ENCODE measurements at places on chromosomes 16 and 17.

- DNase-seq, result no peak
Measured at GRCh38 chr16:10624527-10624926, 44.1 kb upstream of the EMP2 start.

DNA sequence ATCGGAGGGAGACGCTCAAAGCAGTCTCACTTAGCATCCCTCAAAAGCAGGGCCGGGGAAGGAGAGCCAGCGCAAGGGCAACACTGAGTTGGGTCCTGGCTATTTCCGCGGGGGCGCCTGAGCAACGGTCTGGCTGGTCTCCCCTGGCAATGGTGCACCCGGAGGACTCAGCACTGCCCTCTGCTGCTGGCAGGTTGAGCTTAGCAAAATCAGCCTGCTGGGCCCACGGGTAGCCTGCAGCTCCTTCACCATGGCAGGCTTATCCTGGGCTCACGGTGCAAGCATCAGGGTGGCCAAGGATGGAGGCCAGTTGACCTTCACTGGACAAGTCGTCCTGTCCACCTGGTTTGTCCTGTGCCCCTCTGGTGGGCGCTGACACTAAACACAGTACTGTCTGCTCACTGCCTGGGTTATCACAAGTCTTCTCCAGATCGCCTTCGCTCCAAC, 14.4 kb upstream of the ALDH3A1 start:
- DNase-seq, result no peak

- no peak for DNase-seq
Measured at GRCh38 chr16:4814046-4814445, 11.6 kb upstream of the ROGDI start.

DNA sequence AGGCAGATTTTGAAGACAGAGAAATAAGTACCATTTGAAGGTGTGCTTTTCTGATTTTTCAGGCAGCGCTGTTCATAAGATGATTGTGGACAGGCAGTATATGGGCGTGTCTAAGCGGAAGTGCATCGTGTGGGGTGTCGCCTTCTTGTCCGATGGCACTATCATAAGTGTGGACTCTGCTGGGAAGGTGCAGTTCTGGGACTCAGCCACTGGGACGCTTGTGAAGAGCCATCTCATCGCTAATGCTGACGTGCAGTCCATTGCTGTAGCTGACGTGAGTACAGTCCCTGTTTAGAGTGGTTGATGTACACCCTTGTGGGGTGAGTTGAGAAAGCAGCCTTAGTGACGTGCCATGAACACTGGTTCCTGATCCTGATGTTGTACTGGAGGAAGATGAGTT, 10.7 kb downstream of the UTP4 start:
- no peak for DNase-seq

DNA sequence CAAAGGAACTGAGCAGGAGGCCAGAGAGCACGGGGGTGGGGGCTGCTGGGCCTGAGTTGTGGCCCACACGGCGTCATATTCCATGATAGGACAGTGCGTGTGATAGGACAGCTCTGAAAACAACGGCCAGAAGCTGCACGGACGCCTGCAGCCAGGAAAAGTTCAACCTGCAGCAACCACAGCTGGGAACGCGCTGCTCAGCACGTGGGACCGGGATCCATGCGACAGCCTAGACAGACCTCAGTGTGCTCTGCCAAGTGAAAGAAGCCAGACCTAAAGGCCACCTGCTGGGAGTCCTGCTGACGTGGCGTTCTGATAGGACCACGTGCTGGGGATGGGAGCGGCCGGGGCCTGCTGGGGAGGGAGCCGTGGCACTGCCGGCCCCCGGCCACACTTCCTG, 21.6 kb downstream of the CTU2 start:
- no peak for DNase-seq

- DNase-seq, result no peak
Measured at GRCh38 chr17:62880120-62880519, 72.0 kb upstream of the MARCHF10 start.

DNA sequence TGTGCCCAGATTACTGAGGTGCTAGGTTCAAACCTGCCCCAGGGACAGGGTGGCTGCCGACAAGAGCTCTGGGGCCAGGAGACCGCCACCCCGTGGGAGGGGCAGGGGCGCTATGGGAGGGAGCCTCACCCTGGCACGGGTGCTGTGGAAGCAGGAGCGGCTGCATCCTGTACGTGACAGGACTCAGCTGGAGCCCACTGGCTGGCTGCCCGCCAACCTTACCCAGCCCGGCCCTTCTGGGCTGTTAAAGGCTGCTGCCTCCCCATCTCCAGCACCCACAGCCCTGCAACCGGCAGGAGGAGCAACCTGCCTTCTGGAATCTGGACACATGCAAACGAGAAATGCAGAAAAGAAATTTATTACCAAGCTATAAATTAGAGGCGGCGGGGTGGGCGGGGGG, 11.2 kb downstream of the PAM16 start:
- no peak for DNase-seq

- no peak for DNase-seq
Measured at GRCh38 chr16:87263418-87264052, 53.7 kb downstream of the C16orf95 start.

DNA sequence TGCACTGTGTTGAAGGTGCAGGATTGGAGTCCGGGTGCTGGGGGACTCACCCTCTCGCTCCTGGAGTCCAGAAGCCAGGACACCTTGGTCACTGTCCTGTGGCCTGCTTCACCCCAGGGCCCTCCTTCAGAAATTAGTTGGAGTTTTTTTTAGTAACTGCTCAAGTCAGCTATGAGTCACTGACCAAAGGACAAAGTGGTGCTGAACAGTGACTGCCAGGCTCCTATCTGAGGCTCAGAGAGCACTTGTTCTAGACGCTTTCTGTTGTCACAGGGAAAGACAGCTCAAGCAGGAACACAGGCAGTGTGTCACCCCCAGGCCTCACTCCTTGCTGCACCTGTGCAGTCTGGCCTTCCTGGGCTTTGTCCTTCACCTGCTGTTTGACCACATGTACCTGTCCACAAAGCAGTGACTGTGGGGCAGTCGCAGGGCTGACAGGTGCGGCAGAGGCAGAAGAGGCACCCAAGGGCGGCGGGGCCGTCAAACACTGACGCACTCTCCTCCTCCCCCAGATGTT, 4.1 kb upstream of the FAAP100 start:
- no peak for DNase-seq

GRCh38 chr16:4597174-4597573, 17.5 kb downstream of the UBALD1 start:
- DNase-seq, result no peak

- no peak for DNase-seq
Measured at GRCh38 chr17:67125924-67126323, 81.6 kb downstream of the CACNG1 start.

DNA sequence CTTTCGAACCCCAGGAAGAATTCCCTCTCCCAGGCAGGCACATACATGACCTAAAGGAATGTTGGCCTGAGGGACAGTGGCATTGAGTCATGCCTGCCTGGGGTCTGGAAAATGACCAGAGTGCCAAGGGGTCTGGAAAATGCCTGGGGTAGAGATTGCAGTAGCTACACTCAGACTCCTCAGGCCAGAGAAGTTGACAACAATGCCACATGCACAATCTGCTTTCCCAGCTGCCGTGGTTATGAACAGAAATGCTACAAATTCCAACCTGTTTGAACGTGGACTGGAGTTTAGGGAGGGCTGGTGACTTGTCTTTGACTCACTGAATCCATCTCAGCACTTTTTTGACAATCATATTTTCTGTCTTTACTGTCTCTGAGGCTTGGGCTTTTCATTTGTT, 250.0 kb downstream of the ABCC12 start:
- no peak for DNase-seq

- DNase-seq, result no peak
Measured at GRCh38 chr17:75738218-75738802, 17.1 kb downstream of the ITGB4 start.

DNA sequence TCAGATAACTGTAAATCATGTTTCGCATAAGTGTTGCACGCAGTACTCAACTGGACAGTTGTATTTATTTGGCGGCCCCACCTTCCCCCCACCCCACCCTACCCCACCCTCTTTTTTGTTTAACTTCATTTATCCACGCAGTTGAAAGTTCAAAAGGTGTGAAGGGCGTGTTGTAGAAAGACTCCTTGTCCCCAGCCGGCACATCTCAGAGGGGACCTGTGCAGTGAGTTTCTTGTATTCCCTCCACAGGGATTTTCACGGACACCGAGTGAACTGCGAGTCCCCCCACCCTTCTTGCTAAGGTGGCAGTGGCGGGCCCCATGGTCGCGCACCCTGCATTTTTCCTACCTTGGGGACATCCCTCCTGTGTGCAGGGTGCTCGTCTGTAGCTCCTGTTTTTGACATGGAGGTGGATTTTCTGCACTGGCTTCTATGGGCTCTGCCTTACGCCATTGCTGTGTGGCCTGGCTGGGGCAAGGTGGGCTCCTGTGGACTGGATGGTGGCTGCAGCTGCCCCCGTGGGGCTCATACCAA, 36.2 kb downstream of the ADCY7 start:
- DNase-seq, result no peak

- DNase-seq, result peak; percentile 7
Measured at GRCh38 chr17:12665263-12666210, at the start of gene MYOCD. Gene MYOCD, plus strand, starts transcription at chr17:12665890. Its CDS starts 299 bp downstream, at chr17:12666189.

DNA sequence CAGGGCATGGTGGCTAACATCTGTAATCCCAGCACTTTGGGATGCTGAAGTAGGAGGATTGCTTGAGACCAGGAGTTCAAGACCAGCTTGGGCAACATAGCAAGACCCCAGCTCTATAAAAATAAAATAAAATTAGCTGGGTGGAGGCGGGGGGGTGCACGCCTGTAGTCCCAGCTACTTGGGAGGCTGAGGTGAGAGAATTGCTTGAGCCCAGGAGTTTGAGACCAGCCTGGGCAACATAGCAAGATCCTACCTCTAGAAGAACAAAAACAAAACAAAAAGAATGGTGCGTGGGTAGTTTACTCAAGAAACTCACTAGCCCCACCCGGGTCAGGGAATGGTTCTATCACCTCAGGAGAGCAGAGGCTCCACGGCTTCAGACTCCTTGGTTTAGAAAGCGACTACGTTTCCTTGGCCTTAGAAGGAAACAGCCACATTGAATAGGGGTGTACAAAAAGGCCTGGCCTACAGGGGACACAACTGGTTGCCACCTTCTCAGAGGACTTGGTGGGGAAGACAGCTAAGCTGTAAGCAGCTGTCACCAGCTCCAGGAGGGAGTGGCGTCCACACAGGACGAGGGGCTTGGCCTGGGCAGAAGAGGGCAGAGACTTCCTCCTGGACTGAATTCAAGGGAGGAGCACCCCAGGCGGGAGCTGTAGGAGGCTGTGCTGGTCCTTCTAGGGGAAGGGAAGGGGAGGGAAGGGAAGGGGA, 716 bp downstream of the TK1 start:
- DNase-seq, result no peak

GRCh38 chr17:1100382-1100781, 79.4 kb downstream of the ABR start:
- no peak for DNase-seq

- DNase-seq, result no peak
Measured at GRCh38 chr16:3140603-3141427, 6.0 kb downstream of the ZNF213 start.

DNA sequence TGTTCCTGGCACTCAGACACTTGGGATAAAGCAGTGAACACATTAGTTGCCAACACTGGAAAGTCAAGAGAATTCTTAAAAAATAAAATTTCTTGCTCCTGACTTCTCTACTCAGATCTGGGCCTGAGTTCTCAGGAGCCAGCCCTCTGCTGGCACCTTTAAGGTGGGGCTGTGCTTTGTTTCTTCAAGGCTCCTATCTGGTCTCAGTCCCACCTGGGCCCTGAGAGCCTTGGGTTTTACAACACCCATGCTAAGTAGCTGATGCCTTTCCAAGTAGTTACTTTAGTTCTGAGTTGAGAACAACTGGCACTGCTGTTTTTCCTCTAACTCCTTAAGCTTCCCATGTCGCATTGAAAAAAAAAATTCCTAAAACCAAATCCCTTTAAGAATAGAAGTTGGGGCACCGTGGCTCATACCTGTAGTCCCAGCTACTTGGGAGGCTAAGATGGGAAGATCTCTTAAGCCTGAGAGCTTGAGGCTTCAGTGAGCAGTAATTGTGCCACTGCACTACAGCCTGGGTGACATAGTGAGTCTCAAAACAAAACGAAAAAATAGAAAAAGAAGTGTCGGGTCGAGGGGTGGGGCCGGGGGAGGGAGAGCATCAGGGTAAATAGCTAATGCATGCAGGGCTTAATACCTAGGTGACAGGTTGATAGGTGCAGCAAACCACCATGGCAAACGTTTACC, 16.6 kb downstream of the CHAD start:
- no peak for DNase-seq

- DNase-seq, result no peak
Measured at GRCh38 chr17:9865586-9865985, 39.5 kb downstream of the RCVRN start.

DNA sequence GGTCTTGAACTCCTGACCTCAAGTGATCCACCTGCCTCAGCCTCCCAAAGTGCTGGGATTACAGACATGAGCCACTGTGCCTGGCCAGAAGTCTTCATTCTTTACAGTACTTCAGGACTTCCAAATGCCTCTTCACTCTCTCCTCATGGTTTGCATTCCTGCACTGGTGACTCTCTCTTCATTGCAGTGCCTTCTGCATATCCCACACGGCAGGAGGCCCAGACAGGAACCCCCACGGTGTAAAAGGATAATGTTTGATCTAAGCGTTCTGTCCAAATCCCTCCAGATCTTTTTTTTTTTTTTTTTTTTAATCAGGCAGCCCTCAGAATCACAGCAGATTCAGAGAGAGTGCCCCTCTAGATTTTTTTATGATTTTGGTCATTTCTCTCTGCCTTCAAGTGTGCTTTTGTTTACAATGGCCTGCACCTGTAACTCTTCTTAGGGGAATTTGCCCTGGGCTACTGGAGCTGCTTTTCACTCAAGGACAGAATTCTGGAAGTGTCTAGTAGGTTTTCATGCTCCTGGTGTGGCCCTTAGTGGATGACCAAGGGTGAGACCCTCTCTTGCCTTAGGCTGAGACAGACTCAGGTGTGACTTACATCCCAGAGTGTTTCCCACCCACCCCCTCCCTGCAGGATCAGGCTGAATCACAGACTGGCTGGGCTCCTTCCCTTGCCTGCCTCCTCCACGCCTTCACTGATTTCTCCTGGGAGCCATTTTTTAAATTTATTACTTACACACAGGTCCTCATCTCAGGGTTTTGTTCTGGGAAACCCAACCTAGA, 19.8 kb upstream of the NF1 start:
- no peak for DNase-seq

GRCh38 chr16:75385507-75386152, 47.7 kb downstream of the CFDP1 start:
- DNase-seq, result no peak

DNA sequence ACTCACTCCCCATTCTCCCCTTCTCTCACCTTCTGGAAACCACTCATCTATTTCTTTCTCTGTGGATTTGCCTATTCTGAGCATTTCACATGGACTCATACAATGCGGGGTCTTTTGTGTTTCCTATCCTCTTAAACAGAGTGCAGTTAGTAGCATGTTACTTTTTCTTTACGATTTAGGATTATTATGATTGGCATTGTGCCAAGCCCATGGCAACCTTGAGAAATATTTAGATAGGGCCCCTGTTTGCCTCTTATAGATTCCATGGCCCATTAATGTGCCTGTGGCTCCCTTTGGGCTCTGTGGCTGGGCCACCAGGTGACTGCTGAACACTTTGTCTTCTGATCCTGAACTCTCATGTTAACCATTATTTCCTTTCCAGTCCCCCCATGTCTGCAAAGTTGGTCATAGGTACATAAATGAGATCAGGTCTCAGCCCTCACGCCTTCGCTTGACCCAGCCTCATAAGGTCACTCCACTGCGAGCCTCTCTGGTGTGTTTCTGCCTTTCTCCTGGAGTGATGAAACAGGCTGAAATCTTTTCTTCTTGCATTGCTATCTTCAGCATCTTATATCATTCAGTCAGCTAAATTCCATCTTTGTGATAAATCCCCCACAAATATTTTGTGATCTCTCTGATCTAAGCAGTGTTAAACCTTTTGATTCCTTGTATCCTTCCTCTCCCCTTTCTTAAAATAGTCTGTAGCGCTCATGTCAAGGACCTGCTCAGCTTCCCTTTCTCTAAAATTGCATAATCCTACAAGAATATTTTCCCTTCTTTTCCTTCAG, 44.0 kb downstream of the MYH3 start:
- no peak for DNase-seq

All from NCI-H1048 (cell line).